ENCODE measurements at places on chromosomes 1 and 21.

GRCh38 chr1:41848216-41848952 lies 70.3 kb downstream of the HIVEP3 start:
- no peak for DNase-seq

GRCh38 chr1:153505576-153505975 lies 30.2 kb downstream of the S100A6 start:
- no peak for DNase-seq

- DNase-seq = no peak
These were observed 6.8 kb downstream of the ARID1A start for GRCh38 chr1:26702680-26703038.

DNA sequence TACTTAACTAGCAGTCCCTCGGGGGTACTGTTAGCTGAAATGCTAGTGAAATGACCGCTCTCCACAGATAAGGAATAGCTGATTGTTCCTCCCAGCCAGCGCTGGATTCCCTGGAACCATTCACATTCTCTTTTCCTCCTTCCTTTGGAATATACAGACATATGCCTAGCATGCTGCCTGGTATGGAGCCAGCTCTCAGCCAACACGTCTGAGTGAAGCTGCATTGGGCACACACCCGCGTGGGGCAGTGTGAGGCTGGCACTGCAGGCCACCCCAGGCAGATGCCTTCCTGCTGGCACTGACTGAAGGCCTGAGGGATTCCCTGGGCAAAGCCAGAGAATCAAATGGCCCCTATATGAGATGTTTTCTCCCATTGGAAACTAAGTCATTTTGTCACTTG lies 66.7 kb downstream of the TLR5 start:
- DNase-seq = no peak

GRCh38 chr21:46131838-46132651 lies 23.3 kb downstream of the FTCD start:
- DNase-seq = no peak

DNA sequence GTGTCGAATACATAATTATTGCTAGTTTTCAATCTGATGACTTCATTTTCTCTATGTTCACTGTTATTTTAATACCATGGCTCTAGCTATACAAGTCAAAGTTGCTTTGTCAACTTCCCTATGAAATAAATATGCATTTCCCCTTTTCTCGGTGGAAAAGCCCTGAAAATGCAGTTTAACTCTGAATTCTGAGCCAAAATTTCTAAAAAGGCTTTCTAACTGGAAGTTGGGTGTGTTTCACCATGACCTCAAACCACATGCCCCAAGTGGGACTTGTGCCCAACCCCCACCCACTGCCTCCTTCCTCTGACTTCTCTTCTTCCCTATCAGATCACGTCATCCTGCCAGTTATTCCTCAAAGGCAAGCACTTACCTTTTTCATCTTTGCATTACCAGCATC lies 8.9 kb downstream of the MKNK1 start:
- no peak for DNase-seq

DNA sequence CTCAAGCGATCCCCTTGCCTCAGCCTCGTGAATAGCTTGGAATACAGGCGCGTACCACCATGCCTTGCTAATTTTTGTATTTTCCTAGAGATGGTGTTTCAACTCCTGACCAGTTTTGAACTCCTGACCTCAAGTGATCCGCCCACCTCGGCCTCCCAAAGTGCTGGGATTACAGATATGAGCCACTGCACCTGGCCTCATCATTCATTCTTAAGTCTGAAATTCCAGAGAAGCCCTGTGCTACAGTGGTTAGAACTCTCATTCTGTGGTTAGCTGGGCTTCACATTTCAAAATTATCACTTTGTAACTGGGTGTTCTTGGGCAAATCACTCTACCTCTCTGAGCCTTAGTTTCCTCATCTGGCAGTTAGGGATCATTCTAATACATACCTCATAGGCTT lies 86.1 kb upstream of the POU3F1 start:
- no peak for DNase-seq

DNA sequence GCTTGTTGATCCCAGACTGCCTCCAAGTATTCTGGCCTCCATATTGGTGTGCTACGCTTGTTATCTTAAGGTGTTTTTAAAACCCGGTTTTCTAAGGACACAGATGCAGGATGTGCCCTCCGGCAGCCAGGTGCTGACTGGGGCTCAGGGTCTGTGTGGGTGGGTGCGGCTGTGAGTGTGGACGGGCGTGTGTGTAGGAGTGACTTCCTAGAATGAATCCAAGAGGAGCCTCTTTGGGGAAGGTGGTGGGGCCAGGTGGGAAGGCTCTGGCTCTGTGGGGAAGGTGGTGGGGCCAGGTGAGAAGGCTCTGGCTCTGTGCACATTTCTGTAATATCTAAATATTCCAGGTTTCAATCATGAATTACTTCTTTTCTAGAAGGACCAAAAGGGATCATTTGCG lies 12.8 kb upstream of the TSPEAR start:
- DNase-seq = no peak

DNA sequence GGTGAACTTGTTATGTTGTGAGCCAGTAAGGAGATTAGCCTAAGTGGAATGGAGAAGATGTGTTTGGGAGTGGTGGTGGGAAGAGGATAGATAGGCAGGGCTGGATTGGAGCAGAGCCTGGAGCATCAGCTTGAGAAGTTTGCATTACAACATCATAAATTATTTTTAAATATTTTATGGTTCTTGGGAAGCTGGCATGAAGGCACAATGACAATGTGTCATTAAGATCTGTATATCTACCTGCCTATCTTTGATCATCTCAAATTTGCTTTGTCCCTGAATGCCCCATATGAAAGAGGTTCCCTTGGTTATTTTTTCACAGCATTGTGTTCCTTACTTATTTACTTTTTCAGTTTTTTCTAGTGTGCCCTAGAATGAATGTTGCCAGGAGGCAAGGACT lies 32.3 kb downstream of the HRNR start:
- no peak for DNase-seq

GRCh38 chr1:37631036-37631435 lies 3.7 kb downstream of the RSPO1 start:
- DNase-seq = no peak

- no peak for DNase-seq
These were observed 35.1 kb downstream of the KCNJ15 start for GRCh38 chr21:38291874-38292273.

GRCh38 chr1:179053486-179053885 lies 27.8 kb downstream of the FAM20B start:
- DNase-seq = no peak

GRCh38 chr1:205514211-205515142 lies 10.0 kb downstream of the CDK18 start:
- DNase-seq = no peak

DNA sequence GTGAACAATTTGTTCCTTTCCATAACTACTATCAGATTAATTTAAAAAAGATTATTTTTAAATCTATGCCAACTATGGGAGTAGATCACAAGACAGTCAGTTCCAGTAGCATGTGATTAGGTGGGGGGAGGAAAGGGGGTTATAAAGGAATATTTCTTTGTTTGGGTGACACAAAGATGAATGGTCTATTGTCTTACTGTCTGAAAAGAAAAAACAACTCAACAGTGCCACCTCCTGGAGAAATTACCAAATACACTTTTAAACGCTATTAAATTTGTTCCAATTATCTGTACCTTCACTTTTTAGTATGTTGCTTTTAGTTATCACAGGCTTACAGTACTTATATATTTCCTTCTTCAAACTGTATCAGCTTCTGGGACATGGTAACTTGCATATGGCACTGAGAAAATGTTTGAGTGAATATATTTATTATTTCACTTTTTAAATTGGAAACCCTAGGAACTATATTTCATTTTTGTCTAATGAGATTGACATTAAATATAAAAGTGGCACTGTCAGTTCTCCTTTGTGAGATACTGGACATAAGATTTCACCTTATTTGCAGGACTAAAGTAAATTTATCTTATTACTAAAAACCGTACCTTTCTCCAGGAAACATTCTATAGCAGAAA lies 1.7 kb upstream of the SORT1 start:
- no peak for DNase-seq

DNA sequence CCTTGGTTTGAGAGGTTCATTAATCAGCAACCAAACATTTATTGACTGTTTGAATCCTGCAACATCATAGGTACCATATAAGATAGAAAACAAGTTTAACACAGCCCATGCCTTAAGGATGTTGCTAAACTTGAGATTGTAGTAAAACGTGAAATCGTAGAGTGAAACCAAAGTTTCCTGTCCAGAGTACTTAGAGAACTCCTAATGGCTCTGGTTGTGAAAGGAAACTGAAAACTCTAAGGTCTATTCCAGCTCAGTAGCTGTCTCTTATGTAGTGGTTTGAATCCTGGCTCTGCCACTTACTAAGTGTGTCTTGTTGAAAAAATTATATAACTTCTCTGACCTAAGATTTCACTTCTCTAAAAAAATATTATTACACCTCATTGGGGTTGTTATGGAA lies 310.9 kb downstream of the NTNG1 start:
- DNase-seq = no peak

DNA sequence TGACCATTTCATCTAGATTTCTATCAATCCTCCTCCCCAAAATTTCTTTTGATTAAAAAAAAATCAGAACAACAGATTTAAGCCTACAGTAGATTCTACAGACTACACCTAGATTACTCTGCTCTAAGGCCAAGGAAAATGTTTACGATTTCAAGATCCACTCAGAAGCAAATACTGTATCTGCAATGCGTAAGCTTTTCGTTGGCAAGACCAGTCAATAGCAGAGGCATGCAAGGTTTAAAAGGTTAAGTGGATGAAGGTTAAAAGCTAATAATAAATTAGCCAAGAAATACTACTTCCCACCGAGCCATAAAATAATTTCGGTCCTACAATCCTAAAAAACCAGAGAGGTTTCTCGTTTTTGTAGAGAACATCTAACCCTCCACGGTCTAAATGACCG lies 1.3 kb downstream of the CLSTN1 start:
- no peak for DNase-seq

DNA sequence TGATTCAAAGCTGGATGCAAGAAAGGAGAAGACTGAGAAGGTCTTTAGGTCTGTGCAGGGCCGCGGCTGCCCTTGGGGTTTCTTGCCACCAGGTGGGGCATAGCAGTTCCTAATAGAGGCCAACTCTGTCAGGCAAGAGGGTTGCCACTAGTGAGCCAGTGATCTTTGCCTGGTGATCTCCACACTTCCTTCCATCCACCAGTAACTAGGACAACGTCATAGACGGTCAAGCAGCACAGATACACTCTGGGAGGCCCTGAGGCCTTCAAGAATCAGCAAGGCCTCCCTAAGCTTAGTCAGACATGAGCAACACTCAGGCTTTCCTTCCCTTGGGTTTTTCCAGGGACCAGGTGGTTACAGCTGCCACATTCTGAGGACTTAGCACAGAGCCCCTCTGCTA lies 32.9 kb upstream of the ATP2B4 start:
- DNase-seq = peak; percentile 23
